ENCODE measurements at places on chromosomes 11 and 22.

DNA sequence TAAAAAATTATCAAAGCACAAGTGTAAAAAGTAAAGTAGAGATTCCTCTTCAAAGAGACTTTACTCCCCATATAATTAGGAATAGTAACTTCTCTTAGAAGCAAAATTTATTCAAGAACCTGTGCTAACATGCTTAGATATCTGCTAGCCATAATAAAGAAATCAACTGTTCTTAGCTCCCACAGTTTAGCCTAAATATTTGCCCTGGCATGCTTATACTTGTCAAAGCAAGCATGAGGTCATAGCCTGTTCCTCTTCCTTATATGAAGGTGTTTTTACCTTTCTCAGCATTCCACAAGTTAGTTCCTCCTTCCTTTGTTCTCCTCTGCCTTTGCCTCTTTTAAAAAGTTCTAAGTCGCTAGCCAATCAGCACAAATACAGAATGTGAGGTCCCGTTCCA is 30.3 kb downstream of the RIC3 start:
- no peak for DNase-seq

DNA sequence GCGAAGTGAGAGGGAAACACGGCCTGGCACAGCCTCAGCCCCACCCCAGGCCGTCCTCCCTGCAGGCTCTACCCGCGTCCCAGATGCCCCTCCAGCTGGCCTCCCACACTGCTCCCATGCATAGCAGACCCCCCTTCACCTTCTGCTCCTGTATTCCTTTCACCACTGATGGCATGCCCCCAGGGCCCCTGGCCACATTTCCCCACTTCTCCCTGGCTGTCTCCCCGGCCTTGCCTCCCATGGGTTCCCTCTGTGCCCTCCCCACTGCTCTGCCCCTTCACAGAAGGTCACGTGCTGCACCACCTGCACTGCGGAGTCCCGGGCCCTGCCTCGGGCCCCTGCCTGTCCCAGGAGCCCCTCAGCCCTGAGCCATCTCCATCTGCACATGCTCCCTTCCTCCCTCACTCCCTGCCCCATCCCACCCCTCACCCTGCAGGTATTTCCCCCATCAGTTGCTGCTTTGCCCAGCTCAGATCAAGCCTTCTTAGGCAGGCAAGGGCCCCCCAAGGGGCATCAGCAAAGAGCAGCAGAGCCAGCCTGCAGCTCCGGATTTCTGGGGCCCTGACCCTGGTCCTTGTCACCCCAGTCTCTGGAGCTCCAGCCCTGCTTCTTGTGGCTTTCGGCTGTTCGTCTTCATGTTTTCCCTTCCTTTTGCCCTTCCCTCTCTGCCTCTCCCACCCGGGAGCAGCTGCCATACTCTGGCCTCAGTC is 46.4 kb downstream of the GAB4 start:
- no peak for DNase-seq

DNA sequence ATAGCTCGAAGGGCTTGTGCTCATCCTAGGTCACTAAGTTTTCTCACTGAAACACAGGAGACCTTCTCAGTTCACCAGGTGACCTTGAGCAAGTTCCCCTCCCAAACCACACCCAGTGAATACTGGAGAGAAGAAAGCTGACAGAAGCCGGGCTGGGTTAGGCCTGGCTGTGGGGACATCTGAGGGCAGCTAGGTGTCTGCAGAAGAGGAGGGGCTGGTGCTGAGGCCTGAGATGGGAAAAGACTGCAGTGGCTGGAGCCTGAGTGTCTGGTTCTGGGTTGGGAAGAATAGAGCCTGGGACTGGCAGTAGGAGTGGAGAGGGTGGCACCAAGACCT is 602 bp upstream of the INPP5J start:
- no peak for DNase-seq

DNA sequence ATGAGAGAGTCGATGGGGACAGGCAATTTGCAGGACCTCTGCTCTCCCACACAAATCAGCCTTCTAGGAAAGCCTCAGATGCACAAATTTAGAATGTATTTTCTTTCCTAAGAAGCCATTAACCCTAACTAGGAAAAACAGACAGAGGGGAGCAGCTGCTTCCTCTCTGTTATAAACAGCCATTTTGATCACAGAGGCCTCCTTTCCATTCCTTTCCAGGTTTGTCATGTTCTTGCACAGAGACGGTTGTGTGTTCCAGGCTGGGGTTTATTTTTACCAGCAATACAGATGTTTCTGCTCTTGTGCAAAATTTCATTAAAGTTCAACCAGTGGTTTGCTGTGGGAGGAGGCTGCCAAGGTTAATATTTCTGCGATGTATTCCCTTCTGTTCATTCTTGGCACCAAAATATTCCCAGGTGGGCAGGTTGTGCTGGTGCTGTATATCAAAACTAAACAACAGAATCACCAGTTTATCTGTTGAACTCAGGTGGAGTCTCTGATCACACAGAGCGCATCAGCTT is 90.2 kb downstream of the NAV2 start:
- DNase-seq = no peak

DNA sequence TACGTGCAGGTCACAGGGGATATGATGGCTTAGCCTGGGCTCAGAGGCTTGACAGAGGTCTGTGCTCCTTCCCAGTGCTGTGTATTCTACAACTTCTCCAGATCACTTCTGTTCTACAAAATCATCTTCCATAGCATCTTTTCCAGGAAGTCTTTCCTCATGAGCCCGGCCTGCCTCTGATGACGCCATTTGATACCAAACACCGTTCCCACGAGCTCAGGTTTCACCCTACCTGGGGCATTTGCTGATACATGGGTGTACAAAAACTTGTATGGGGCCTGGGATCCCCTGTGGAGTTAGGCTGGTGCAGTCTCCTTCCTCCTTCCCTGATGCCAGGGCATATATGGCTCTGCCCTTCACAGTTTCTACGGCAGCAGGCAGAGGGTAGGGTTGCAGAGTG is 78.7 kb downstream of the NECTIN1 start:
- DNase-seq = no peak
